ENCODE measurements at places on chromosomes 3 and 15.

DNA sequence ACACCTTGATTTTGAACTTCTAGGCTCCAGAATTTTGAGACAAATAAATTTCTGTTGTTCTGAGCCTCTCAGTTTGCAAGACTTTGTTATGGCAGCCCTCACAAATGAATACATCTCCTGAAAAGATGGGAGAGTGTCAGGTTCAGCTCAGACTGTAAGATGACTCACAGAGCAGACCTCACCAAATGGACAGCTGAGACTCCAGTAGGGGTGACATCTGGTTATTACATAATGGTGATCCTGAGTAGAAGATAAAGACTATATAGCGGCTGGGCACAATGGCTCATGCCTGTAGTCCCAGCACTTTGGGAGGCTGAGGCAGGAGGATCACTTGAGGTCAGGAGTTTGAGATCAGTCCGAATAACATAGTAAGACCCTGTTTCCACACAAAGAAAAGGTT lies 26.2 kb upstream of the MTMR14 start:
- DNase-seq: no peak

- DNase-seq: no peak
These were observed 79.2 kb upstream of the ARHGEF3 start for GRCh38 chr3:56880720-56881575.

DNA sequence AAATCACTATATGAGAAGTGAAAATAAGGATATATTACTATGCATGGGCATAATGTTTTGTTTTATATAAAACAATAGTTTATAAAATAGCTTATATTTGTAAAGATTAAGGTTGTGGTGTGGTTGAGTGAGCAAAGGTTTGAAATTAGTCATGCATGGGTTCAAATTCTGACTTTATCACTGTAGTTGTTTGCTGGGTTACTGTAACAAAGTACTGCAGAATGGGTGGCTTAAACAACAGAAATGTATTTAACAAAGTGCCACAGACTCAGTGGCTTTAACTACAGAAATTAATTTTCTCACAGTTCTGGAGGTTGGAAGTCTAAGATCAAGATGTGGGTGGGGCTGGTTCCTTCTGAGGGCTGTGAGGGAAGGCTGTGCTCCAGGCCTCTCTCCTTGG lies 184.8 kb upstream of the THRB start:
- no peak for DNase-seq

DNA sequence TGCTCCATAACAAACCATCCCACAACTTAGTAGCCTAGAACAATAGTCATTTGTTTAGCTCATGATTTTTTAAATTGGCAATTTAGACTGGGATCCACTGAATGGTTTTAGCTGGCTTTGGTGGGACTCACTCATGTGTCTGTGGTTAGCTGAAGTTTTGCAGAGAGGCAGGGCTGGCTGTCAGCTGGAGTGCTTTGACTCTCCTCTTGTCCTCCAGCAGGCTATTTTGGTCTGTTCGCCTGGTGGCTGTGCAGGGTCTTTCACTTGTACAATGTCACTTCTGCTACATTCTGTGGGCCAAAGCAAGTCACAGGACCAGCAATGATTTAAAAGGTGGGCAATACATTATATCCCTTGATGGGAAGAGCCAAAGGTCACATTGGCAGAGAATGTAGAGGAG lies 1146.5 kb downstream of the ROBO2 start:
- DNase-seq: no peak

DNA sequence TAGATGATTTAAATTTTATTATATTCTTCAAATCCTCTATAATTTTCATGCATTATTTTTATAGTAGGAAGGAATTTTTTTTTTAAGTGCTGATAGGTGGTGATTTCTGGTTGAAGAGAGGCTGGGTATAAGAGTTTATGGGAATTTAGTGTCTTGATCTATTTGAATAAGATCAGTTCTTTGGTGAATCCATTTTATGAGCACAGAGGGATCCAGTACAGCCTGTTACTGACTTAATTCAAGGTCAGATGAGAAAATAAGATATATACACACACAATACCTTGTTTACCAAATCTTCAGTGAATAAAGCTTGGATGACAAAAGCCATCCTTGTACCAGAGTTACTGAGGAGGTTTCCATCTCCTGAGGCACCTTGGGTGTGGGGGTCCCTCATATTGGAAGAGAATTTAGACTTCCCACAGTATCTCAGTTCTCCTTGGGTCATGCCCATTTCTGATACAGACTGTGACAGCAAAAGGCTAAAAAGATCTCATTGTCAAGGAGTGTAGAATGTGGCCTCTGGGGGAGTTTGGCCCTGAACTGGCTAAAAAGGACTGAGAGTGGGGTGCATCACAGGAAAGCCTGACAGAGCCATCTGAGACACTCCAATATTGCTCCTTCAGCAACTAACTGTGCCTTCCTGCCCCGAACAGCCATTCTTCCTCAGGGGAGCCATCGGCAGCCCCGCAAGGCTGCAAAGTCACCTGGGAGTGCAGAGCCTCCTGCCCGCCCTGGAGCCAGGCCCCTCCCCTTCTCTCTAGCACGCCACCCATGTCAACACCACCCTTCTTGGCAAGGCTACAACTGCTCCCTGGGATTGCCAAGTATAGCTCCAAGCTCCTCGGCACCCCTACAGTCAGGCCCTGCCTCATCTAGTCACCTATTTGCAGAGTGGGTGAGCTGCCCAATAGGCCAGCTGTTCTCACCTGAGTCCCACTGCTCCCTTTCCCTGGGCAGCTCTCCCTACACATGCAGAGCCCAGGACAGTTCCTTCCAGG lies 43.1 kb upstream of the HACD2 start:
- DNase-seq: no peak

- peak; percentile 79 for DNase-seq
These were observed 439.7 kb downstream of the NTRK3 start for GRCh38 chr15:87816811-87817210.

GRCh38 chr3:52763466-52763865 lies 7.3 kb downstream of the NEK4 start:
- DNase-seq: peak; percentile 60

DNA sequence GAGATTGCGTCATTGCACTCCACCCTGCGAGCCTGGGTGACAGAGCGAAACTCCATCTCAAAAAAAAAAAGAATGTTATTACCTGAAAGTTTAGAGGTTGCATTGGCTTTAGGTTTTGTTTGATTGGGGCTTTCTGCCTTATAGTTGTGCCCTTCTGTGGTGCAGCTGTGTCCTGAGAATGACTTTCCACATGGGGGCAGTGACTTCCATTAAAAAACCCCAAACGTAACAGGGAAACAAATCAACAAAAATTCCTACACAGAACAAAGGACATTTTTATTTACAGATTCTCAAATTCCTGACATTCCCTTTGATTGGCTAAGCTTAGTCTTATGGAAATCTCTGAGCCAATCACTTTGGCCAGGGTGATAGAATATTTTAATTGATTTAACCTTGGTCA lies 154.1 kb upstream of the GPR149 start:
- DNase-seq: no peak

DNA sequence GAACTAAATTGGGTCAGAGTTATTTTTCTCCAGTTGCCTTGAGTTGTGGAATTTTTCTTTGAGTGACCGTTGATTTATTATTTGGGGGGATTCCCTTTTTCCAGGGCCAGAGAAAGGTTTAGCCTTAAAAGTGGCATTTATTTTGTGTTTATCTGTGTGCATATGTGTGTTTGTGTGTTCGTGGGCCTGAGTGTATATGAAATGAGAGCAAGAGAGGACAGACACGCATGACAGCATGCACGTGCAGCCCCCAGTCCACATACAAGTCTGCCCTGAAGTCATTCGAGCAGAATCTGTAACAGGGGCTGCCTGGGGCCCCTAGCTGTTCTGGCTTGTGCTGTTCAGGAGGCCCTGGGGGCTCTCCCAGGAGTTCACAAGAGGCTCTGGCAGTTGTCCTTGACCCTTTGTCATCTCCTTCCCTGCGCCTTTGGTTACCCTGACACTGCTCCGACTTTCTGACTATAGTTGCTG lies 18.3 kb upstream of the TRAK1 start:
- no peak for DNase-seq

DNA sequence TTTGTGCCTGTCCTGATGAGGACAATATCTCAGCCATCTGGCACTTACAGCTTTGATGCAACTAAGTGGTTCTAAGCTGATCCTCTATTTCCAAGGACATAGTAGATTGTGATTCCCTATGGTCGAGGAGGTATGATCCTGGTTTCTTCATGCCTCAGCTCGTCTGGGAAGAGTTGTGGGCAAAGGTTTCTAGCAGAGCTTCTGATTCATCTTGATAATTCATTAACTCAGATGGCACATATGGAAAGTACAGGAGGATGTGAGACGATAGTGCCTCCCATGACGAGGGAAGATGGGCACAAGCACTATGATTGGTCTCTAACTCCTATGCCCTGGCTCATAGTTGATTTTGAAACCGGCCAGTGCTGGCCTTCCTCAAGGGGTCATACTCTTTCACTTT lies 334.2 kb upstream of the SEMA6D start:
- no peak for DNase-seq

GRCh38 chr3:173371848-173372487 lies 25.6 kb upstream of the NLGN1 start:
- DNase-seq: peak; percentile 53

All from cardiac fibroblast (primary cell).